Fibroblast of skin of scalp (primary cell): ENCODE measurements at places on chromosomes 4 and X.
A peak's percentile ranks its signal among the peaks of the same experiment; 100 is the strongest.

GRCh38 chrX:133897593-133898163, 87.7 kb downstream of the GPC3 start:
- no peak for DNase-seq

- DNase-seq: no peak
Measured at GRCh38 chrX:37796310-37796709, 16.5 kb downstream of the CYBB start.

DNA sequence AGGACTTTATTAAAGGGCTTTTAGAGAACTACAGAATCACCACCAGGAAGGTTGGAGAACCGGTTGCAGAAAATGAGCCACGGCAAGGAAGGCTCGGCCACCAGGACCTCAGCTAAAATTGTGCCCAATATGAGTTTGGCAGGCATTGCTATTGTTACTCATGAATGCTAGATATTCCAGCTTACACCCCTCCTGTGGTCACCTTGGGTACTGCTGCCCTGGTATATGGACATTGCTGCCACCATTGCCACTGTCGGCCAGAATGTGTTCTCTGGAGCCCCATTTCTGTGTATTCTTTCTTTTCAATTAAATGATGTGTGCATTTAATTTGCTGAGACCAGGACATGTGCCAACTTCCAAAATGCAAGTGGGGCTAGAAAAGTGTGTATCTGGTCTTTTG, 626.7 kb upstream of the BOD1L1 start:
- peak; percentile 29 for DNase-seq

DNA sequence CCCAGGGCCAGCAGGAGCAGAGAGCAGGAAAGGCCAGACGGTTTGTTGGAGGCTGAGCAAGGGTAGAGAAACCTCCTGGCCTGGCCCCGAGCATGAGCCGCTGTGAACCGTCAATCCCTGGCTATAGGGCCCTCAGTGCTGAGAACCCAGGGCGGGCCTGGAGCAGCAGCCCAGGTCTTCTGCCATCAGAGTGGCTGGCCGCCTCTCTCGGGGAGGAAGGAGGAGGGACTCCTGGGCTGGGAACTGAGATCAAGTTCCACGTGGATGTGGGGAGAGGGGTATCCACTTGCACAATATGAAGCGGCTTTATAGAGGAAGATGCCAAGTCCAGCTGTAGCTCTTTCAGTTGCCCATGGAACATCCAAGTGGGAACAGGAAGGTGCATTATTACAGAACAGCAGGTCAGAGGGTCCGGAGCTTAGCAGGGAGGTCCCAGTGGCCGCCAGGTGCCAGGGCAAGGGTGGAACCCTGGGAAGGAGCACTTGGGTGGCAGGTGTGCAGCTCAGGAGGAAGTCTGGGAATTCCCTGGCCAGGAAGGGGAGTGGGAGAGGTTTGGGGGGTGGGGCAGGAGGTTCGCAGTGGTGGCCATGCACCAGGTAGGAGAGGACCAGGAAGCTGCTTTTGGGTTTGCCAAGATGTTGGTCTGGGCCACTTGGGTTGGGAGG, 31.7 kb upstream of the CRMP1 start:
- DNase-seq: no peak

DNA sequence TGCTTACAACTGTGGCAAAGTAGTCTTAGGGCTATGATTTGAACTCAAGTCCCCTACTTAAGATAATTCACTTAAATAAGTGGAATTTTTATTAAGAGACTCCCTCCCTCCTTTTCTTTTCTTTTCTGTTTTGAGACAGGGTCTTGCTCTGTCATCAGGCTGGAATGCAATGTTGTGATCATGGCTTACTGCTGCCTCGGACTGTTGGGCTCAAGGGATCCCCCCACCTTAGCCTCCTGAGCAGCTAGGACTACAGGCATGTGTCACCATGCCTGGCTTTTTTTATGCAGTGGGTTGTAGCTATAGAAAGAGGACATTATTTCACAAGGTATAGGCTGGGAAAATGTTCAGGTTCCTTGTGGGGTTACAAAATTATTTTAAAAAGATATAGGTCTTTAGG, 19.2 kb downstream of the DIAPH2 start:
- DNase-seq: no peak

DNA sequence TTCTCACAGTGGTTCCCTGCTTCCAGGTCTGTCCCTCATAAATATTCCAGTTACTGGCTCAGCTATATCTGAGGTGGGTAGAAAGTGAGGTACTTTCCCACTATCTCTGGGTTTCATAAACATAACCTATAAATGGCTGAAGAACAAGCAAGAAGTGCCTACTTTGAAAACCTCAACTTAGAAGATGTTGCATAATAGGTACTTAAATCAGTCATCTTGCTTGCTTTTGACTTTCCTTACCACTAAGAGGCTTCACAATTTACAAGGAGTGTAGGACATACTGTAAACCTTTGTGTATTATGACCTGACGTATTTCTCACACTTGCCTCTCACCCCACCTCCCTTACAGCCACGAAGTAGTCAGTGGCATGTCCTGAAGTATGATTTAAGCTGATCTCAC, 145.9 kb downstream of the PCDH19 start:
- no peak for DNase-seq

GRCh38 chrX:149499766-149500165, 5.3 kb downstream of the IDS start:
- no peak for DNase-seq

DNA sequence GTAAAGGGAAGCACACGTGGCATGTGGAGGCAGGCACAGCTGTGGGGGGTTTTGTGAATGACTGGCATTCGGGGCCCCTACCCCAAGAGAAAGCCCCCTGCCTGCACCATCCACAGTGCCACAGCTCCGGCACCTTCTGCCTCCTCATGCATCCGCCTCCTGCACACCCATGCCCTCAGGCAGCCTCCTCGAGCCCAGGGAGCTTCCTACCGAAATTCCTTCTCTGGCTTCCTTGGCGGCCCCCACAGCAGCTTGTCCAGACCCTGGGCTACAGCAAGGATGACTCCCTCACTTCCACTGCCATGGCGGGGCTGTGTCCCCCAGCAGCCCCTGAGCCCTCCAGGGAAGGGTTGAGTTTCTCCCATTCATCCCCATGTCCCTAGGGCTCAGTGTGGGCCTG, 99.9 kb downstream of the WFS1 start:
- DNase-seq: no peak

GRCh38 chrX:53239474-53239873, 14.5 kb upstream of the KDM5C start:
- DNase-seq: no peak

DNA sequence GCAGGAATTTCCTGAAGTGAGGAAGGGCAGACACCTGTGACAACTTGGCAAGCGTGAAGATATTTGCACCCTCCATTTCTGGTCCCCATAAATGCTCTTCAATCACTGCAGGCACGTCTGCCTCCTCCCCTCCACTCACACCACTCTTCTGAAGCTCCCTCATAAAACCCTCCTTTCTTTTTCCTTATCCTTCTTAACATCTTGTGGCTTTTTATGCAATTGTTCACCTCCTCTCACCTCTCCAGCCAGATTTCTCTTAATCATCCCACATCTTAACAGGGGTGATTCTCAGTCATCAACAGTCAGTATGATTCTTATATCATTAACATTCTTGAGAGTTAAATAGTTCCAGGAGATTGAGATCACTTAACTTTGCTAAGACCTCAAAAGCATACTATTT, 277.4 kb downstream of the SPRY1 start:
- DNase-seq: no peak

DNA sequence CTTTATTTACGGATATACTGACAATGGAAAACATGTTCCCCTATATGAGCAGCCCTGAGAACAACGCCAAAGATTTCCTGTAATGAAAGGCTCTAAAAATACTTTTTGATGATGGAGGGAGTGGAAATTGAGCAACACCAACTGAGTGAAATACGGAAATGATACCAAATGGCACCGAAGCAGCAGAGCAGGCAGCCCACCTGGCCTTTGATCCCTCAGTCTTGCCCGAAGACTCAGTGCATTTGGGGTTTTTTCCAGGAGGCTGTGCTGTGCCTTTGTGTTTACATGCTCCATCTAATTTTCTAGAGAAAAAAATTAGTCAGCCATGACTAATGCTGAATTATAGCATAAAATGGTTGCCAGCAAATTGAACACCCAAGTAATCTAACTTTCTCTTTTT, 169.9 kb upstream of the RBPJ start:
- DNase-seq: peak; percentile 19

GRCh38 chr4:117137145-117137544, 51.8 kb upstream of the TRAM1L1 start:
- peak; percentile 74 for DNase-seq

DNA sequence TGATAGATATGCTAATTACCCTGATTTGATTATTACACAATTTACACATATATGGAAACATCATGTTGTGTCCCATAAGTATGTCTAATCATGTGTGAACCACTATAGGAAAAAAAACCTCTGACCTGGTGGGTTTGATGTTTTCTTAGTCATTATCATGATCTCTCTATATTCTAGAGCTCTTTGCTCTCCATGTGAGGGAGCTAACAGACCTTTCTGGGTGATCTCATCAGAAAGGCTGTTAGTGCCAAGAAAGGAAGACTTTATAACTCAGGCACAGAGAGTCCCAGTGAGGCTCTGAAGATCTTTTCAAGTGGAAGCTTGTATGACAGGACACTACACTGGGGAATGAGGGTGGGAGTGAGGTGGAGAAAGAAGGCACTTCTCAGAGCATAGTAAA, 527.7 kb upstream of the MAGEB2 start:
- DNase-seq: peak; percentile 61

DNA sequence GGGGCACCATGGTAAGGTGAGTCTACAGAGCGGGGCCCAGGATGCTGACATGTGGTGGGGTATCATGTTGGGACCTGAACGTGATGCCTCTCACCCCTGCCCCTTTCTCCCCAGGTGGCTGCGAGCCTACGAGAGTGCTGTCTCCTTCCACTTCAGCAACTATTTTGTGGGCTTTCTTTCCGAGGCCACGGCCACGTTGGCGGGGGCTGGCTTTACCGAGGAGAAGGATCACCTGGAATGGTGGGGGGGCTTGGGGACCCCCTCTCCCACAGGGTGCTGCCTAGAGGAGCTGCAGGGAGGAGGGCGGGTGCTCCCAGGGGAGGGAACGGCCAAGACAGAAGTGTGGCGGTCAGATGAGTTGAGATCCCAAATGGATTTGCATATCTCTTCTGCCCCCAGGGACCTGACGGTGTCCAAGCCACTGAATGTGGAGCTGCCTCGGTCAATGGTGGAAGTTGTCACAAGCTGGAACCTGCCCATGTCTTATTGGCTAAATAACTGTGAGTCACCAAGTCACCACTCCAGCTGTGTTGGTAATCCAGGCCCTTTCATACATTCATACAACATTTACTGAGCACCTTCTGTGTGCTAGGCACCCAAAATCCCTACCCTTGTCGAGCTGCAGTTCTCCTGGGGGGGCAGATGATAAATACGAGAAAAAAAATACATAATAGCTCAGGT, 5.5 kb downstream of the PORCN start:
- DNase-seq: no peak

DNA sequence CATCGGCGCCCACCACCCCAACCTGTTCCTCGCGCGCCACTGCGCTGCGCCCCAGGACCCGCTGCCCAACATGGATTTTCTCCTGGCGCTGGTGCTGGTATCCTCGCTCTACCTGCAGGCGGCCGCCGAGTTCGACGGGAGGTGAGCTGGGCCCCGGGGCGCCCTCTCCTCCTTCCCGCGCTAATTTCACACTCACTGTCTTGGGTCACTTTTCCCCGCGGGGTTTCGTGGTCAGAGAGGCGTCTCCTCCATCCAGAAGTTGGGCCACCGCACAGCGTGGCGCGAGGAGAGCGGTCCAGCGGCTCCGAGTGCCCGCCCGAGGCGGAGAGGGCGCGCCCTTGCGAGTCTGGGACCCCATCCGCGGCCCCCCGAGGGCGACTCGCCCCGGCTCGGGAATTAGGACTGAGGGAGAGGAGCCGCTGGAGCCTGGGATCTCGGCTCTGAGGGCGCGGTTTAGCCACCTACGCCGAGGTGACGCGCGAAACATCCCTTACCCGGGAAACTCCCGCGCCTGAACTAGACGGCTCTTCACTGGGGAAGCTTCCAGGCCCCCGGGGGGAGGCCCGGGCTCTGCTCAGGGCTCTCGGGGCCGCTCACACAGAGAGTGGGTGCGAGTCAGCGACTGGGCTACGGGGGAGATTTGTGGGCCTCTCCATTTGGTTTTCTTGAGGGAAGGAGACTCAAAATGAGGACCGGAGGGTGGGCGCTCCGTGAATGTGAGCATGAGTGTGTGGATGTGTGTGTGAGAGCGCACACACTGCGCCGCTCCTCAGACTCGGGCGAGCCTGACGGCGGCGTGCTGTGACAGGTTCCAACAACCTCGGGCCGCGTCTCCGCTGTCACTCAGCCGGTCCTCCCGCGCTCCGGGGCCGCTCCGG, 551 bp downstream of the NPNT start:
- no peak for DNase-seq

GRCh38 chr4:73740353-73740778, at the start of gene CXCL8:
Gene CXCL8, plus strand, starts transcription at chr4:73740569. Its CDS starts 90 bp downstream, at chr4:73740659.
- DNase-seq: peak; percentile 71
